ENCODE measurements at places on chromosomes 7 and 10.

GRCh38 chr10:9800011-9800410, 1217.7 kb upstream of the CELF2 start:
- no peak for DNase-seq

DNA sequence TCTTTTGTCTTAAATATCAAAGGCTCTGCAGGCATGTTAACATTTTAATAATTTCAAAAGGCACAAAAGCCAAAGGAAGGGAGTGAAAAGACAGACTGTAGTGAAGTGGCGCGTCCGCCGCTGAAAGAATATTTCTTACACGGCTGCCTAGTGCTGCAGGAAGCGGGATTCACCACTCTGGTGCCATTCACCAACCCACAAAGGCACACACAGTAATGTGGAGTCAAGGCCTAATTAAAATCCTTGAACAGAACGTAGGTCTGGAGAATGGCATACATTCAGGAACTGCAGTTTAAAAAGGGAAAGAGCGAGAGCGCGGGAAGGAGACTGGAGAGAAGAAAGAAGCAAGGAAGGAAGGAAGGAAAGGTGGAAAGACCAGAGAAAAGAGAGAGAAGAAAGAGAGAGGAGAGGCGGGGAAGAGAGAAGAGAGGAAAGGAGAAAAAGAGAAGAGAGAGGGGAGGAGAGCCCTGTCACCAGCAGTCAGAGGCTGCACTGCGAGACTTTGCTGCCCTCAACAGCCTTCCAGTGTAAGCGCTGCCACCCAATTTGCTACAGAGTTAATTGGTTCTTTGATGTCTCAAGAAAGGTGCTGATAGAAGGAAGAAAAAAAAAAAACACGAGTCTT, 554.0 kb downstream of the MDFIC start:
- no peak for DNase-seq

GRCh38 chr10:34859170-34859569, 44.1 kb upstream of the PARD3 start:
- DNase-seq = no peak

GRCh38 chr10:58360412-58361004, 24.7 kb upstream of the TFAM start:
- DNase-seq = no peak

GRCh38 chr7:92053312-92053711, 81.0 kb downstream of the CYP51A1 start:
- DNase-seq = no peak

DNA sequence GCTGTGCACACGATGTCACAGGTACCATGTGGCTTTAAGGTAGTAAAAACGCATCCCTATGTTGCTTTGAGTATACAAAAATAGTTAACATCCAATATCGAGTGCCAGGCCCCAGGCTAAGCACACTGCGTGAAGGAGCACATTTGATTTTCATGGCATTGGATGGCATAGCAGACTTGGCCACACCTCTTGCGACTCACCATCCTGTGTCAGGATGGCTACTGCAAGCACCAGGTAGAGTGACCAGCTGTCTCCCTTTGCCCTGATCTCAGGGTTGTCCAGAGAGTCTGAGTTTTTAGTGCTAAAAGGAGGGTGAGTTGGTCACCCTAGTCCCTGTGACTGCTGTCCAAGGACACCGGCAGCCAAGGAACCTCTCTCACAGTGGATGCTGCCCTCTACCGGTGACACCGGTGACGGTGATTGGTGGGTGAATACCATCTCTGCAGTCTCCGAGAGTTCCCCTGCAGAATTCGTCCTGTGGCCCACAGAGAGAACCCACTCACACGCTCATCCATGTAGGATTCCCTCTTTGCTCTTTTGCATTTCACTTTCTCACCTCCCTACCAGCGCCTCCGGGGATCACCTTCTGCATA, 76.1 kb downstream of the BICC1 start:
- no peak for DNase-seq

- DNase-seq = no peak
Measured at GRCh38 chr10:126736727-126737126, 66.2 kb upstream of the C10orf90 start.

DNA sequence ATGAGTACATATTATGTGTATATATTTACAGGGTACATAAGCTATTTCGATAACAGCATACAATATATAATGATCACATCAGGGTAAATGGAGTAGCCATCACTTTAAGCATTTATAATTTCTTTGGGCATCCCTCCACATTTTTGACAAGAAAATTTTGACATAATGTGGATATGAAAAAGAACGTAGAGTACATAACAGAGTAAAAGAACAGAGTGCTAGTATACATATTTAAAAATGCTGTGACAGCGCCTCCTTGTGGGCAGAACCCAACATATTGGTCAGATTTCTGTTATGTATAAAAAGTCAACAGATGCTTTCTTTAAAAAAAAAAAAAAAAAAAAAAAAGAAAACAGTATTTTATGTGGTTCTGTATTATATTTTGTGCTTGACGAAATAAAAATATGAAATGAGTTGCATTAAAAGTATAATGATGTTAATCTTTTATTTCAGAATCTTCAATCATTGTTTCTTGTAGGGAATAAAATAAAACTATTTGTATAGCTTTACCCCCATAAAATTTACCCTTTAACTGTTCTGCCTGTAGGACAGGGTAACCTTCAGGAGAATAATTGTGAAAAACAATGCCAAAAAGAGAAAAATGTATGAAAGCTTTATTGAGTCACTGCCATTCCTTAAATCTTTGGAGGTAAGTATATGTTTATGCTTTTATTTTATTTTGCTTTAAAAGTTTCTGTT, 18.3 kb upstream of the HBP1 start:
- peak; percentile 77 for DNase-seq

- DNase-seq = no peak
Measured at GRCh38 chr7:134193240-134193639, 66.1 kb downstream of the LRGUK start.

DNA sequence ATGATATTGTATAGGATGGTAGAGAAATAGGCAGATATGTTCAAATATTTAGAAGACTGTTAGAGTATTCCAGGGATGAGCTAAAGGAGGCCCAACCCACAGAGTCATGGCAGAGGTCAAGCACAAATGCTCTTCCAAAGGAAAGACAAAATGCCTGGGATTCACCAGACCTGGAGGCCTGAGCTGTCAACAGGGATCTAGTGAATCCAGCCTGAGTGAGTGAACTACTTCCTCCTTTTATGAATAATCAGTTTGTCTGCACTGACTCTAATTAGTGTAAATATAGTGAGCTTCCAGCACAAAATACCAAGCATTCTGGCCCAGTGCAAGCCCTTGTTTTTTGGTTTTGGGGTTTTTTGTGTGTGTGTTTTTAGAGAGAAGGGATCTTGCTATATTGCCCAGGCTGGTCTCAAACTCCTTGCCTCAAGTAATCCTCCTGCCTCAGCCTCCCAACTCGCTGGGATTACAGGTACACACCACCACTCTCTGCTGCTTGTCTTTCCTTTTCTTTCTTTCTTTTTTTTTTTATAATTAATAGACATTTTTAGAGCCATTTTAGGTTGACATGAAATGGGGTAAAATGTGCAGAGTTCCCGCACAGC, 244.4 kb downstream of the SKIDA1 start:
- DNase-seq = peak; percentile 26

DNA sequence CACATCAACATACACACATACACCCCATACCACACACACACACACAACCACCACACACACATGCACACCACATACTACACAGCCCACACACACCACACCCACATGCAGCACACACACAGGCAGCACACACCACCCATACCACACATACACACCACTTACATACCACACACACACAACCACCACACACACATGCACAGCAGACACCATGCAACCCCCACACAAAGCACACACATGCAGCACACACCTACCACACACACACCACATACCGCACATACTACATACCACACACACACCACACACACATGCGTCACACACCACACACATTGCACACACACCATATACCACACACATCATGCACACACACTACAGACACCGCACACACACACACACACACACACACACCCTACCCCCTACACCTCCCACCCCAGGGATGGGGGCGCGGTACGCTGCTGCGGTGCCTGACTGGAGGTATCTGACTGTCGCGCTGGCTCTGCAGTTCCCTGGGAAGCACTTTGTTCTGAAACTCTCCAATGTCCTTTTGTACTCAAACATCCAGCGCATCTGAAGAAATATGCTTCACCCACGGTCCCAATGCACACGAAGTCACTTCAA, 5.4 kb upstream of the TRPV6 start:
- DNase-seq = no peak

- no peak for DNase-seq
Measured at GRCh38 chr10:121053151-121053550, 202.0 kb downstream of the WDR11 start.

DNA sequence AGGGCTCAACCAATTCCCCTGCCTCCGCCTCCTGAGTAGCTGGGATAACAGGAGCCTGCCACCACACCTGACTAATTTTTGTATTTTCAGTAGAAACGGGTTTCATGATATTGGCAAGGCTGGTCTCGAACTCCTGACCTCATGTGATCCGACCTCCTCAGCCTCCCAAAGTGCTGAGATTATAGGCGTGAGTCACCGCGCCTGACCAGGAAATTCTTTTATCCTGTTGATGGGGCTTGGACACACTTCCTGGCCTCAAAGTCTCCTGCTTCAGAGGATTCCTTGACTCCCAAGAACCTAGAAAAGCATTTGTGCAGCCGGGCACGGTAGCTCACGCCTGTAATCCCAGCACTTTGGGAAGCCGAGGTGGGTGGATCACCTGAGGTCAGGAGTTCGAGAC, 16.2 kb downstream of the ZNF425 start:
- no peak for DNase-seq

- no peak for DNase-seq
Measured at GRCh38 chr10:108990441-108990840, 932.9 kb downstream of the XPNPEP1 start.

GRCh38 chr10:67772894-67773511, 65.0 kb downstream of the DNAJC12 start:
- DNase-seq = no peak

- no peak for DNase-seq
Measured at GRCh38 chr10:53361281-53361680, 588.7 kb upstream of the MBL2 start.

GRCh38 chr10:113613427-113613826, 50.4 kb downstream of the NRAP start:
- DNase-seq = no peak

GRCh38 chr7:51639661-51640334, 323.2 kb upstream of the COBL start:
- DNase-seq = no peak

- peak; percentile 61 for DNase-seq
Measured at GRCh38 chr10:98489561-98490481, 43.1 kb upstream of the HPS1 start.

DNA sequence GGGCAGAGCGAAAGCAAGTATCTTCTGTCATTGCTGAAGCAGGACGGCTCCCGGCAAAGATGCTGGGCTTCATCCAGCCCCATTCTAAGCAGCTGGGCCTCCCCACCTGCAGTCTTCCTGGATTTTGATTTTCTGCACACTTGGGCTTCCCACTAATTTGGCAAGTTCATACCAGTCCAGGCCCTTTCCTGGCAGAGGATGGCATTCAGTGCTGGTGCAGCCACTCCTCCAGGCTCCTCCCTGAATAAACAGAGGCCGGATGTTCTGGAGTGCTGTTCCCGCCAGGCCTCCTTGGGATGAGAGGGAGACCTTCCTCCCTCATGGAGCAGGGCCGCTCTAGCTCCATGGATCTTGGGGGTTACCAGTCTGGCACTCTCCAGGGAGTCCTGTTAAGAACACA, 3.4 kb downstream of the BAG3 start:
- DNase-seq = no peak

DNA sequence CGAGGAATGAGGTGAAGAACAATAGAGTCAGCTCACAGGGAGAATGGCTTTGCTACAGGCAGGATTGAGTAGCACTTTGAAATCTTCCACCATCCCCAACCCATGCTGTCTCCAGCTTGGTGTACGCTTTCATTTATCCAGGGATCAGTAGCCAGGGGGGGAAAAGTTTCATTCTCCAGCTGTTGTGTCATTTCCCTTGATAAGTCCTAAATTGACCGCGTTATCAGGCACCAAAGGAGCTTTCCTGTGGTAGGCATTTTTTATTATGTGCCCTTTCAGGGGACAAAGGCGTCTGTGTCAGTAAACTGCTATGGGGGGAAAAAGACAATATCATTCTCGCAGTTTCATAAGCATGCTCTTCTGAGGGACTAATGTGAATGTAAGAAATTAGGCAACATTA, 106.6 kb upstream of the YAE1 start:
- no peak for DNase-seq

- DNase-seq = peak; percentile 25
Measured at GRCh38 chr10:6200734-6201515, 1.8 kb upstream of the PFKFB3 start.

DNA sequence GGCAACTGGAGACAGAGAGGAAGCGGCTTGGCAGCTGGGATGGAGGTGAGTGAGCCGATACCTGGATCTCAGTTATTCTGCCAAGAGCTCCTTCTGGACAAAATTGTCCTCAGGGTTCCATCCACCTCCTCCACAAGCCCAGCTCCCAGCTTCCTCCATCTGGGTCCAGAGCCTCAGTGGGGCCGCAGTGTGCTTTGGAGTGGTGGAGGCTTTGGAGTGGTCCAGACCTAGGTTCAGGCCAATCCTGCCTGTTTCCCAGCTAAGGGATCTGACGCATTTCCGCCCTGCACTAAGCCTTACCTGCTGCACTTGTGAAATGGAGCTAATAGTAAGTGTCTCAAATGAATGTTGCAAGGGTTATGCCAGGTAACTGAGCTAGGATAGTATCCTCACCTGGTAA, 355.7 kb upstream of the SHH start:
- no peak for DNase-seq

- DNase-seq = peak; percentile 41
Measured at GRCh38 chr10:104435822-104436221, 82.2 kb downstream of the CFAP58 start.

- no peak for DNase-seq
Measured at GRCh38 chr10:60488111-60488669, 98.5 kb upstream of the ANK3 start.

DNA sequence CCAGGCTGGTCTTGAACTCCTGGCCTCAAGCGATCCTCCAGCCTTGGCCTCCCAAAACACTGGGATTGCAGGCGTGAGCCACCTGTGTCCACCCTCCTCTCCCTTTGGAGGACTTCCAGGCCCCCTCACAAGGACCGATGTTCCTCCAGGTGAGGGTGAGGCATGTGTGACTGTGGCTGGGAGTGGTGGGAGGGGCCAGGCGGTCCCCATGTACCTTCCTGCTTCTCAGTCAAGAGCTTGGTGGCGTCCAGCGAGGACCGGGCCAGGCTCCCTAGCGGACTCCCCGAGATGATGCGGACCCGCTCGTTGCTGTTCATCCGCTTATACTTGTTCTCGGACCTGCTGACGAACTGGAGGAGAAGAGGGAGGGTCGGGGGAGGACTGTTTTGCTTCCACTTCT, 70.9 kb upstream of the GNA12 start:
- no peak for DNase-seq

GRCh38 chr10:125165584-125166573, 5.5 kb upstream of the CTBP2 start:
- no peak for DNase-seq

DNA sequence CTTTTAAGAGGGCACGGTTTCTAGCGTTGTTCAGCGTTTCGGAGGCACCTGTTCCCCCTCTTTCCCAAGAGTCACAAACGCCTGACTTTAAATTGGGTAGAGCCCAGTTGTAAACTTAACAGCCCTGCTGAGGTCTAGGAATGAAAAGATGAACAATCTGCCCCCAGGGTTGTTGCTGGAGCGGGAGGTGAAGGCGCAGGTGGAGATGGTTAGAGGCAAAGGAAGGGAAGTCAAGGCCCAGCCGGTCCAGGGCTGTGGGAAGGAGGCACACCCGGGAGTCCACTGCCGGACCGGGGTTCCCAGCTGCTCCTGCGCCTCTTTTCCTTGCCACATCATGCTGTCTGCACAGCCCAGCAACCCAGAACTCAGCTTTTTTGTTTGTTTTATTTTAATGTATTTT, 770 bp downstream of the PRXL2A start:
- no peak for DNase-seq

- DNase-seq = no peak
Measured at GRCh38 chr7:29009947-29010346, 51.8 kb upstream of the TRIL start.

Measured in AG10803 (cell line).